ENCODE measurements at places on chromosomes 4 and X.

DNA sequence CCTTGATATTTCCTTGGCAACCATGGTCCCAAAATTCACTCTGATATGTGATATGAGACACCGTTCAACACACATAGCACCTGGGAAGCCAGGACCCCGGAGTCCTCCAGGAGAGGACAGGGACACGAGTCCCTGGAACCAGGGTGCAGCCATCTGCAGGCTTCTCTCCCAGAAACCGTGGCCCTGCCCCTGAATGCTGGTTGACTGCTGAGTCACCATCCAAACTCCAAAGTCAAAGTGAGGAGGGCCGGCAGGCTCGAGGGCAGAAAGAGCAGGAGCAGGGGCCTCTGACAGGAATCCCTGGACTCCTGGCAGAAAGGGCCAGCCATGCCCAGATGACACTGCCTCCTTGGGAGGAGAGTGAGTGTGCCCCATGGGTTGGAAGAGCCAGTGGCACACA lies 6.9 kb upstream of the PNMA6A start:
- no peak for DNase-seq

GRCh38 chrX:130170752-130171445 lies 863 bp upstream of the RAB33A start:
- DNase-seq: peak; percentile 76

DNA sequence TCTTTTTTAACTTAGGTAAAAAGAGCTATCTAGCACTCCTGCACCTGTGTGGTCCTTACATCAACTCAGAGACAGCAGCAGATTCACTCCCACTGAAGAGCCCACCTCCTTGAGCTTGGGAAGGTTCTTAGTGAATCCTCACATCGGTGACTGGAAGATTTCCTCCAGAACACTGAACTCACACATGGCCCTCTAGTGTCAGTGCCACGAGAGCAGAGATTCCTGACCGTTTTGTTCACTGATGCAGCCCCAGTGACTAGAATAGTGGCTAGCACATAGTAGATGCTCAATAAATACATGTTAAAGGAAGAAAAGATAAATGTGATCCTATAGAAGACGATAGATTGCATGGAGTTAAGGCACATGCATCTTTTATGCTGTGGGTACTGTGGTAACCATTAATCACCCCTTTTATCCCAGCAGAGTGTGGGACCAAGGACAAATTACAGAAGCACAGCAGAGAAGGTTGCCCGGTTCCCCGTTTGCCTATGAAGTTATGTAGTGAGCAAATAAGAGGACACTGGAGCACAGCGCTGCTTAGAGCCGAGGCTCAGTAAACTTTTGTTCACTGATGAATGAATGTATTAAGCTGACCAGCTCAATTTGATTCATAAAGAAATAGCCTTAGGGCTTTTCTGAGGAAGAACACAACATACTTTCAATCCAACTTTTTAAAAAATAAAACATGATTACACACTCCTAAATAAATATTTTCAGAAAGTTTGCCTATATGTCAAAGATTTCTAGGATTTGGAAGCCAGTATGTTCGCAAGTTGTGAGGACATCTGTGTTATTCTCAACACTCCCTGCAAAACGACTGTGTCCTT lies 8.7 kb downstream of the GASK1B start:
- DNase-seq: no peak

DNA sequence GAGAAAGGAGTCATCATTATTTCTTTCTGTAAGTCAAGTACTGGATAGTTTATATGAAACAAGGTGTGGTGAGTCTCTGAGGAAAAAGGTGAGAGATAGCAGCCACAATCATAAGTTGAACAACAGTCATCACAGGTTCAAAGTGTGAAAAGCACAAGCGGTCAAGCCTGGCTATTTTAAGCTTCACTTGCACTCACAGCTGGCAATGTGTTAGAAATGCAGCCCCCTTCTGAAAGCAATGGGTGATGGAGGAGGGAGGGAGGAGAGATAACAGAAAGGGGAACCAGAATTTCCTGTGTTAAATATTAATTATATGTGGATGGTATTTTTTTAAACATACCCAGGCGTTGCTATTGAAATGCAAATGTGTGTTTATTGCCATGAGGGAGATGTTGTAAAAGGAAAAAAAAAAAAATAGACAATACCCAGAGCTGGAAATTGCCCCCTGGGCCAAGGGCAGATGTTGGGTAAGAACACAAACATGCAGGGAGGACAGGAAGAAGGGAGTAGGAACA lies 26.9 kb upstream of the BMP3 start:
- peak; percentile 13 for DNase-seq

DNA sequence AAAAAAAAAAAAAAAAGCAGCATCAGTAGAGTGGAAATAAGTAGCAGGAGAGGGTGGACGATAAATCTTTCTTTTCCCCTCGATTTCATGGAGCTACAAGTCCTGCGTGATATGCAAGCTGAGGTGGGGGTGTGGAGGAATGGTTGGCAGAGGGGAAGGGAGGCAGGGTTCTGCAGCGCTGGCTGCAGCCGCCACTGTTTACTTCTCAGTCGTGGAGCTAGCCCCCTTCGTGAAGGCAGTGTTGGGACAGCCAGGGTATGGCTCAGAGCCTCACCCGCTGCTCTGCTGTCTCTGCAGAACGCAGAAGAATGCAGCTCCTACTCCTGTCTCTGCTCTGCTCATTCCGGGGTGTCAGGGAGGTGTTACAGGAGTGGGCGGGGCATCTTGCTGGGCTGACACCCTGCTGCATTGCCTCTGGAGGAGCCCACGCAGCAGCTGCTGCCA lies 140.6 kb downstream of the GPM6A start:
- DNase-seq: peak; percentile 10

DNA sequence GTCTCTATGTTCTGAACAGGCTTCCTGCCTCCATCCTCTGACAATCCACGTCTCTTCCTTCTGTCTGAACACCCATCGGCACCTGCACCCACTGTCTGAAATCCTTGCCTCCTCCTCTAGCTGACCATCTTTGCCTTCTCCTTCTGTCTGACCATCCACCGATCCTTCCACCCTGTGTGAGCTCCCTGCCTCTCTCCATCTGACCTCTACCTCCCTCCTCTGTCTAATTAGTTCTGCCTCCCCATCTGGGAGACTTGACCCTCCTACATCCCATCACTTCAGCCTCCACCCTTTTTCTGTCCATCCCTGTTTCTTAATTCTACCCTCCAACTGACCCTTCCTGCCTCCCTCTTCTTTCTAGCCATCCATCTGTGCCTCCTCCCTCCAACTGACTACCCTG lies 10.0 kb downstream of the SLC38A5 start:
- no peak for DNase-seq

DNA sequence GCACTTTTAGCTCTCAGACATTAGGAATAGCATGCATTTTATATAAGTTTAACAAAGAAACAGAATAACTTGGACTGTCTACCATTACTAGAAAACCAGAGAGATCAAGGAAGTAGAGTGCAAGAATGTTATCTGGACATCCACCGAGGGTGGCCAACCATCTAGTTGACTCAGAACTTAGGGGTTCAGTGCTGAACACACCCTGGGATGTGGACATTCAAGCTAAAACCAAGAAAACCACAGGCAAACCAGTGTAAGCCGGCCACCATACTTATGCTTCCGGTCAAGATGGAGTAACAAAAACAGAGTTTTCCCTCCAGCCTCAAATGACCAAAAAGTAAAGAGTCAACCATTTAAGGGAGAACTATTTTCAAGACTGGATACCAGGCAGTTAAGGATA lies 181.4 kb upstream of the MXRA5 start:
- no peak for DNase-seq

DNA sequence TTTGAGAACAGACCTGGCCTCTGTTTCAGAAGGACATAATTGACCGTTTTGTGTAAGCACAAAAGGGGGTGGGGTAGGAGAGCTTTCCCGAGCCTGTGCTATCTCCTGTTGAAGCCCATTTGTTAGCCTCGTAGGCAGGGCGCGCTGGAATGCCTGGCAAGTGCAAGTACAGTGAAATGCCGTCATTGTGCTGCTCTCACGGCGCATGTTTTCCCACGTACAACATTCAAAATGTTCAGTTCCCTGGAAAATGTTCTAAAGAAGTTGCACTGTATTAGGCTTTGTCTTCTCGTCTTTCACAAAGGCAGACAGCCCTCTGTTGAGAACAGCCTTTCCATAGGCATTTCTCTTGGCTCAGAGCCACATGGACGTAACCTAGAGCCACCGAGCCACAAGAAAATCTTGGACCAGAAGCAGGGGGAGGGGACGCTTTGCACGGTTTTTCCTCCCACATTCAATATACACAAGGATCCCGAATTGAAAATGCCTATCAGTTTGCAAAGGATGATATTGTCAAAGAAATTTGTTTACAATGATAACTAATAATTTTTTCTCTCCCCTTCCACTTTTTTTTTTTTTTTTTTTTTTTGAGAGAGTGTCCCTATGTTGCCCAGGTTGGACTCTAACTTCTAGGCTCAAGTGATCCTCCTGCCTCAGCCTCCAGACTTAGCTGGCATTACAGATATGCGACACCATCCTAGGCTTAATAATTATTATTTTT lies 54.6 kb upstream of the RAPGEF2 start:
- DNase-seq: no peak

- no peak for DNase-seq
These were observed 49.3 kb upstream of the SLC7A11 start for GRCh38 chr4:138291431-138291830.

DNA sequence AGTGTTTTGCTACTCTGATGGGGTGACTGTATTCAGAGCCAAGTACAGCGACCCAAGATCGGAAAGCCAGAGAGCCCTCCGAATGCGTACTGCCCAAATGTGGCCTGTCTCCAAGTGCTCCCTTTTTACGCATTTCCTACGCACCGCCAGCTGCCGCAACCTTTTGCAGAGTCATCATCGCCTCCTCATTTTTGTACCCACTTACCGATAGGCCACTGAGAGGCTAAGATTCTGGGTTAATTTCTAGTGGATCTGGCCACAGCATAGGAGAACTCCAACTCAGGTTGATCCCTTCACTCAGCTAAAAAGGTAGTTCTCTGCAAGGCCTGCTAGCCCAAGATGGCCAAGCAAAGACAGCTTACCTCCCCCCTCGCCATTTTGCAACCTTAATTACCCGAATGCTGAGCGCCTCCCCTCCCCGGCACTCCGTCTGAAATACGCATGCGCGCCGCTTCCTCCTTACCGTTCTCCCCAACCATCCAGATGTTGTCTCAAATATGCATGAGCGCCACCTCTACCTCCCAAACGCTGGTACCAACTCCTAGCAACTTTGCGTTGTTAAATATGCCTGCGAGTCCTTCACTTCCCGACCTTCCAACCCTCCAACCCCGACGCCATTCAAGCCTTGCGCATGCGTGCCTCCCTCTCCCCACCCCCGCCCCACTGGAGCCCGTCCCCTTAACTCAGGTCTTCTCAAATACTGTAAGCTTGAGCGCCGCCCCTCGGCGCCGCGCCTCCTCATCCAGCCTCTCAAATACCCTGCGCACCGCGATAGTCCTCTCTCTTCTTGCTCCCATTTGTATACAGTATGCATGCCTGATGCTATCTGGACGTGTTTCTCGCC lies 11.8 kb upstream of the ZCCHC13 start:
- peak; percentile 75 for DNase-seq

- DNase-seq: no peak
These were observed 38.6 kb upstream of the EDA2R start for GRCh38 chrX:66677430-66677829.

- DNase-seq: peak; percentile 30
These were observed 89.7 kb upstream of the CBR4 start for GRCh38 chr4:169099771-169100180.

DNA sequence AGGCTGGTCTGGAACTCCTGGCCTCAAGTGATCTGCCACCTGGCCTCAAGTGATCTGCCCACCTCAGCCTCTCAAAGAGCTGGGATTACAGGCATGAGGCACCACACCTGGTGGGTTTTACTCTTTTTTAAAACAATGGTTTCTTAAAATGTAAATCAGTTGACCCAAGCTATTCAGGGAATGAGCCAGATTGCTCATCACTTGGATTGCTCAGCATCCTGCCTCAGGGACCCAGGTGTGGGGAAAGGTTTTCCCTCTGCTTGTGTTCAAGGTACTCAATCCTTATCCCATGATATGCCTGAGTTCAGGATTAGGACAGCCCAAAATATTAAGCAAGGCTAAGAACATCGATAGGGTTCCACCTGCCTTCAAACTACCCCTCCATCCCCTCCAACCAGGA lies 67.4 kb downstream of the CHRNA9 start:
- no peak for DNase-seq

- DNase-seq: no peak
These were observed 764 bp upstream of the MTHFD2L start for GRCh38 chr4:74157154-74157553.

DNA sequence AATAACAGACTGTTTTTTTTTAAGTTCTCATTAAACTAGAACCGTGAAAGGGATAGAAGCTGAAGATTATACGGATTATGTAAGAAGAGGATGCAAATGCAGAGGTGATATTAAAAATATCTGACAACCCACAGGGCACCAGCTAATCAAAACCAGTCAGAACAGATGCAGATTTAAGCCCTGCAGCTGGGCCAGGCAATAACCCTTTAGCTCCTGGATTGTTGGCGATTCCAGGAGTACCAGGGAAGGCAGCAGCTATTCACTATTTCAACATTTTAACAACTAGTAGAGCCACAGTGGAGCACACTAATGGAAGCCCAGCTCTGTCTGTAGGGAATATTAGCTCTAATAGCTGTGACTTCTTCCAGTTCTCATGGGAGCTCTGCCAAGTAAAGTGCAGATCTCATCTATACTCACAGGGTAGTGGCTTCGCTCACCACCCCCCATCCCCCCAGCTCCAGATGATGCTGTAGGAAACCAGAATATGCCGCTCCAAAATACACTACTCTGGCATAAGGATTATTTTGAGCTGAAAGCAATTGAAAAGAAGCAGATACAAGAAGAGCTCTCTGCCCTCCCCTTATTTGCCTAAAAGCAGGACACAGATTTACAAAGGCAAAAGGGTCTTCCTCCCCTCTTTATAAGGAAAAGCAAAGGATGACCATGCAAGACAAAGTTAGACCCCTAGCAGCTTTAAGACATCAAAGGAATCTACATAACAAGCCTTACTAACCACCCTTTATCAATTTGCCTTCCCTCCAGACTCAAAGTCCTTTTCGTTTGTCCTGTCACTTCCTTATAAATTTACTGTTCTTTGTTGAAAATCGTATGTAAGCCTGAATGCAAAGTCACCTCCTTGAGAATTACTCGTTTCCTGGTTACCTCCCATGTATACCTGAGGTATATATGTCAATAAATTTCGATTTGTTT lies 13.7 kb downstream of the SCD5 start:
- no peak for DNase-seq

DNA sequence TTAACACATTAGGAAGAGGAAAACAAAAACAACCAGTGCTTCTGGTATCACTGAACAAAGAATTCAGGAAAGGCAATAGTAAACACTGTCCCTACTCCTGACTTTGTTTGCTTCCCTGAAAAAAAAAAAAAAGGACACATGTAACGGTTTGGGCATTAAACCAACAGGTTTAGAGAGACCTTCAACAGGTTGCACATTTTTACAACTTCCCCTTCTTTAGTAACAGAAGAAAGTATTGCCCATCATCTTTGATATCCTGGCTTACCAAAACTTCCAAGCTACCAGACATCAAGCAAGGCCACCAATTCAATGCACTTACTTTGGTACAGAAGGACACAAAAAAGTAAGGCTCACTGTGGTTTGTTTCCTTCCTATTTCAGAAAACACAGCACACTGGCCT lies 131.9 kb upstream of the MAP3K15 start:
- no peak for DNase-seq
